ENCODE measurements at places on chromosomes 13 and 19.
A peak's percentile ranks its signal among the peaks of the same experiment; 100 is the strongest.

DNA sequence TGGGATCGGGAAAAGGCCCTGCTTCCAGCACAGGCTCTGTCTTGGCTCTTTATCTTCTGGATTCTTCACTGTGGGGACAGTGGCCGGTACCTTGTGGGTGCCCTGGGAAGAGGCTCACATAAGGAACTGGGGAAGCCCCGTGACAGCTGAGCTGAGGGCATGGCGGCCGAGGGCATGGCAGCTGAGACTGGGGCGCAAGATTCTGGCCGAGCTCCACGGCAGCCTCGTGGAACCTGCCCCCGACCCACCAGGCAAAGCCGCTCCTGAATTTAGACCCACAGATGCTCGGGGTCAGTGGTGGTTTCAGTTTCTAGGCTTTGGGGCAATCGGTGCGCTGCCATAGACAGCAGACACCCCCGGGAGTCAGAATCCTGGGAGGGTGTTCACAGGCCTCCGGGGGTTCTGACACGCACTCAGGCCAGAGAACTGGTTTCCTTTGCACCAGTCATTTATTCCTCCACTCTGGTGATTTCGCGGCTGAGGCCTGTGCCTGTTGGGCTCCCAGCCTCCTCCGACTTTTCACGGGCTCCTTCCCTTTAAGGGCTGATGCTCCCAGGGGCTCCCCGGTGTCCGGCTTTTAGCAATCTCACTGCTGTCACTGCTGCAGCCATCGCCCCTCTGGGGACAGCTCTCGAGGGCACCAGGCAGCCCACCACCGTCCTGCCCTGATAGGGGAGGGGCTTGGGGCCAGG, 117.6 kb downstream of the TEX29 start:
- no peak for DNase-seq

DNA sequence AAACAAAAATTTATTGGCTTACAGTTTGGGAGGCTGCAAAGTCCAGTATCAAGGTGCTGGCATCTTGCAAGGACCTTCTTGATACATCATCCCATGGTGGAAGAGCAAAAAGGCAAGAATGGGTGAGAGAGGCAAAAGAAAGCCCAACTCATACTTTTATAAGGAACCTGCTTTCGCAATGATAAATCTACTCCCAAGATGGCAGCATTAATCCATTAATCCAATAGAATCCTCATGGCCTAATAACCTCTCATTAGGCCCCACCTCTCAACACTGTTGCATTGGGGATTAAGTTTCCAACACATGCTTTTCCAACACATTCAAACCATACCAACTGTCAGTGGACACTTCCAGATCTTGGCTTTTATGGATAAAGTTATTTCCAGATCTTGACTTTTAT, 48.7 kb upstream of the ZNF507 start:
- DNase-seq, result no peak

GRCh38 chr19:35000647-35001501, 751 bp downstream of the GRAMD1A start:
- peak; percentile 41 for DNase-seq

- peak; percentile 33 for DNase-seq
These were observed 677 bp downstream of the TGDS start for GRCh38 chr13:94595001-94595949.

DNA sequence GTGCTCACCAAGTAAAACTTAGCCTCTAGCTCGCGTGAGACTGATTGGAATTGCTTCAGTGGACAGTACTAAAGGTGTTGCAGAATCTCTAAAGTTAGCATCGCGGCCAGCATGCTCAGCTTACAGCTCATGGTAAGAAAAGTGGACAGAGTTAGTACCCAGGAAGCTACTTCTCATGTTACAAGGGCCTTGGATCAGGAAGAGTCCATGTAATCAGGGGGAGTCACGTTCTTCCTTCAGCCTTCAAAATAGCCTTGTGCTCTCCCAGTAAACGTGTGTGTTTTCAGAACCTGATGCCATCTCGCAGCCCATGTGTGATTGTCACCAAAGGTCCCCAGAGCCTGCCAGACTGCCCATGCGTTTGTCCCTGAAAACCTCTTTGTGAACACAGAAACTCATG, 195.8 kb upstream of the RNF113B start:
- DNase-seq, result no peak

DNA sequence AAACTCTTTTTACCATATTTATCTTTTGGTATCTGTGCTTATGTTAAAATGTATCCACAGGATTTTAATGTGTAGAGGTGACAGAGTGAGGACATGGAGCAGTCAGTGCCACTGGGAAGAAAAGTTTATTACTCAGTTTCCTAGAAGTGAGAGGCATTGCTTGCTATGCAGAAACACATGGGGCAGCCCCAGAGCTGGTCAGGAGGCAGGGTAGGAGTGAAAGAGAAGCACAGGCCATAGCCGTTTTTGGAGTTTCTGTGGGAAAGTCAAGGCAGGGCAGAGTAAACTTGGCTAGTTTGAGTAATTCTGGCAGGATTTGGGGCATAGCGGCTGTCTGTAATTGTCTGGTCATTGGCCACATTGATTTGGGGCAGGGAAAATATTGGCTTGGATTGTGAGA, 370.9 kb downstream of the FGF9 start:
- no peak for DNase-seq

- no peak for DNase-seq
These were observed 1.3 kb upstream of the PPAN start for GRCh38 chr19:10104665-10105508.

DNA sequence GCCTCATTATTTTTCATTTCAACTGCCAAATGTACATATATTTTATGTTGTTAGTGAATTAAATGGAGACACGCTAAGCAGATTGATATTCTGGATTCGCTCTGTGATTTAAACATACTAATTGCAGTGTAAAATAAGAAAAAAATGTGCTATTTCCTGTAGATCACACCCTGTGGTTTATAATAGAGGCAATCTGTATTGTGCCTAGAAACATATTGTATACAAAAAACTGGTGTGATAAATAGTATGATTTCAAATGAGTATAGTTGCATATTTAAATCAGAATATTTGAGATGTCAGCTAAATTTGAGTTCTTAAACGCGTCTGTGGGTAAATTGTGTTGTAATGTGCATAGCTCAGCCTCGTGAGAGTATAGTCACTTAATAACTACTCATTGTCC, 643.9 kb downstream of the TBC1D4 start:
- no peak for DNase-seq

DNA sequence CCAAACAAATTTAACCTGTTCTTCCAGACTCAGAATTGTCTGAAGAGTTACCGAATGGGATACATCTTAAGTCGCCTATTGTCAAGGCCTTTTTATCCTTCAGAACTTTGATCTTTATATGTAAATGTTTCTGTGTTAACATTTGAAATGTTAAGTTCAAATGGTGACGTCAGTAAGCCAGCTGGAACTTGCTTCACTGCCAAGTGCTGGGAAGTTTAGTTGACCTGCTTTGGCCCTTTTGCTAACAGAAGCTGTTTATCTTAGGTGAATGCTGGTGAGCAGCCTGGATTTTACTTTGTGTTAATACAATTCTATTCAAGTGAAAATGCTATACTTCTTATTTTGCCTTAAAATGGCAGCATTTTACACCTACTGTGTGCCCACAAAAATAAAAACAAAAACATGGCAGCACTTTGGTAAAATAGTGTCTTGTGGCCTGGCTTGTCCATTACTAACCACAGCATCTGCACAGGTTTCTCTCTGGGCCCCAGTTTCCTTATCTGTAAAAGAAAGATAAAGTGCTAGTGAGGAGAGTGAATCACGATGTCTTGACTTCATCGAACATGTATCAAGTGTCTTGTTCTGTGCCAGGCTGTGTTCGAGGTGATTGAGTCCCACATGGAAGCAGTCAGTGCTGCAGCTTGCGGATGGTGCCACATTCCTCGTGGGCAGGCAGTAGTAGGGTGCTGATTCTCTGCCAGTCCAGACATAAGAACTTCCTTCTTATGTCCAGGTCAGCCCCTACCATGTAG, 2.2 kb downstream of the NAXD start:
- no peak for DNase-seq

DNA sequence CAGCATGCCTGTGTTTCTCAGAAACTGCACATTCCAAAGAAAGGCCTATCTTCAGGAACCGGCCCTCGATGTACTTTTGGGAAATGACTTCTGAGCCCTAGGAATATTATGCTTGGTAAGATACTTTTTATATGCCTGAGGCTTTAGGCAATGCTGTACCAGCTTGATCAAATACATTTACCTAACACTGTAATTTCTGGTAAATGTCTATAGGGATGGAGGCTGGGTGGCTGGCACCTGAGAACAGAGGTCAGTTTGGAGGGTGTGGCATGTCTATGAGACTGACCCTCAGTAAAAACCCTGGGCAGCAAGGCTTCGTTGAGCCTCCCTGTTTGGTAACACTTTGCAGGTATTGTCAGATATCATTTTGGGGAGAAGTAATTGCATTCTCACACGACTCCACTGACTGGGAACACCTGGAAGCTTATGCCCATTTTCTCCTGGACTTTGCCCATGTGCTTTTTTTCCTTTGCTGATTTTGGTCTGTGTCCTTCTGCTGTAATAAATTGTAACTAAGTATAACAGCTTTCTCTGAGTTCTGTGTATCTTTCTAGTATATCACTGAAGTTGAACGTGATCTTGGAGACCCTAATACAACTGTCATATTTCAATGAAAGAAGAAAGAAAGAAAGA, 1339.1 kb downstream of the OLFM4 start:
- DNase-seq, result no peak

- no peak for DNase-seq
These were observed 373.5 kb downstream of the MYO16 start for GRCh38 chr13:109002934-109003333.

DNA sequence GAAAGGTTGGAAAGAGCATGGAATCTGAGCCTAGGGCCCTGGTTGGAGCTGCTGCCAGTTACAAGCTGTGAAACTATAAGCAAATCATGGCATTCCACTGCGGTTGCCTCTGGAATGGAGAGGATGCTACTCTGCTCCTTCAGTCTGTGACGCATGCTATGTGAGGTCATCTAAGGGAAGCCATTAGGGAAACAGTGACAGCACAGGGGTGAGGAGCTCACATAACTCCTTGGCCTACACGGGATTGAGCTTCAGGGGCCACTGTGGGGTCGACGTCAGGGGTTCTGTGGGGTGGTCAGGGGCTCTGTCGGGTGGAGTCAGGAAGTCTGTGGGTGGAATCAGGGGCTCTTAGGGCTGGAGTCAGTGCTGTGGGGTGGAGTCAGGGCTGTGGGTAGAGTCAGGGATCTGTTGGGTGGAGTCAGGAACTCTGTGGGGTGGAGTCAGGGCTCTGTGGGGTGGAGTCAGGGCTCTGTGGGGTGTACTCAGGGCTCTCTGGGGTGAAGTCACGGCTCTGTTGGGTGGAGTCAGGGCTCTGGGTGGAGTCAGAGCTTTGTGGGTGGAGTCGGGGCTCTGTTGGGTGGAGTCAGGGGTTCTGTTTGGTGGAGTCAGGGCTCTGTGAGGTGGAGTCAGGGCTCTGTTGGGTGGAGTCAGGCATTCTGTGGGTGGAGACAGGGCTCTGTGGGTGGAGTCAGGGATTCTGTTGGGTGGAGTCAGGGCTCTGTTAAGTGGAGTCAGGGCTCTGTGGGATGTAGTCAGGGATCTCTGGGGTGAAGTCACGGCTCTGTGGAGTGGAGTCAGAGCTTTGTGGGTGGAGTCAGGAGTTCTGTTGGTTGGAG, 35.8 kb upstream of the MEDAG start:
- DNase-seq, result peak; percentile 15

- no peak for DNase-seq
These were observed 3.6 kb downstream of the MIR17HG start for GRCh38 chr13:91351123-91351522.

- DNase-seq, result peak; percentile 44
These were observed 36.6 kb downstream of the MUC16 start for GRCh38 chr19:8973501-8974091.

DNA sequence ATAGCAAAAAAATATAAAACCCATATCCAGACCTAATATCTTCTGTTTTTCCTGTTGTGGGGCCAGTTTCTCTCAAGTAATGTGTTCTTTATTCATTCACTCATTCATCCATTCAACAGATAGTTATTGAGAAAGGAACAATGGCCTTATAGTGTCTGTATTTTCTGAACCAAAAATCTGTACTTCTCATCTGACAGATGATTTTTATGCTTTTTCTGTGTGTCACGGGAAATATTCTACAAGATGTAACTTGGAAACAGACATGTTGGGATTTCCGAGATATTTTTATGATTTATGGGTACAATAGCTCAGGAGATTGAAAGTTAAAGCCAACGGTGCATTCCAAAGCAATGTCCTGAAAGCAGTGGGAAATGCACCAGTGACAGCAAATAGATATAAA, 5.7 kb downstream of the ACOD1 start:
- no peak for DNase-seq

- DNase-seq, result no peak
These were observed 2.8 kb downstream of the AP3D1 start for GRCh38 chr19:2148482-2149135.

GRCh38 chr19:48506138-48506733, 5.4 kb downstream of the LMTK3 start:
- DNase-seq, result peak; percentile 69

DNA sequence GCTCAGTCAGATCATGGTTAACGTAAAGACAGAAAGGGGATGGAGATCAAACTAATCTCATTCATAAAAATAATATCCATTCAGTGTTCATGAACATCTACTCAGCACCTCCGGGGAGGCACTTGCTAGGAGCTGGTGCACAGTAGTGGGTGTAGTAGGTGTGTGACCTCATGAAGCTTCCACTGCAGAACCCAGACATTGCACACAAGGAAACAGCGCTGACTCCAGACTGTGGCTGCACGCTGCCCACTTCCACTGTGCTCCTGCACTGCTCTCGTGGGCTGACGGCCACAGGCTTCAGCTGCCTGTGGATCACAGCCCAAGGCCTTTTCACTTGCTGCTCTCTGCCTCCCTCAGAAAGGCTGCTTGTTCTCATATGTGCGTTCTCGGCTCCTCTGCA, 214.4 kb upstream of the ZNF507 start:
- DNase-seq, result no peak

- DNase-seq, result no peak
These were observed 30.7 kb downstream of the ZNF793 start for GRCh38 chr19:37537391-37537947.

Data from MM.1S (cell line).